G401 (cell line): ENCODE measurements at places on chromosomes 4 and X.

DNA sequence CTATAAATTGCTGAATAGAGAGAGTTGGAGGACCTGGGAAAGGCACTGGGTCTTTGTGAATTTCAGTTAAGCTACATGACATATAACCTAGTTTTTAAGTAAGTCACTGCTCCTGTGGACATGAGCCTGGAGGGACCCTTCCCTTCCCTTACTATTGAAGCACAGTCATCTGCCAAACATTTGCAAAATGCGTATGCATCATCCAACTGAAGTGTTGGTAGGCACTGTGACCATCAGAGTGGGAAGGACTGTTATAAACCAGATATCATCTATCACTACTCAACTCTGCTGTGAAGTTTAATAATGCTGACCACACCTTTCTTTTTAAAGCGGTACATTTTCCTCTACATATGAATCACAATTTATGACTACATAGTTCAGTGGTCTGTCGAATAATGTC is 5.2 kb downstream of the GABRA3 start:
- DNase-seq = no peak

DNA sequence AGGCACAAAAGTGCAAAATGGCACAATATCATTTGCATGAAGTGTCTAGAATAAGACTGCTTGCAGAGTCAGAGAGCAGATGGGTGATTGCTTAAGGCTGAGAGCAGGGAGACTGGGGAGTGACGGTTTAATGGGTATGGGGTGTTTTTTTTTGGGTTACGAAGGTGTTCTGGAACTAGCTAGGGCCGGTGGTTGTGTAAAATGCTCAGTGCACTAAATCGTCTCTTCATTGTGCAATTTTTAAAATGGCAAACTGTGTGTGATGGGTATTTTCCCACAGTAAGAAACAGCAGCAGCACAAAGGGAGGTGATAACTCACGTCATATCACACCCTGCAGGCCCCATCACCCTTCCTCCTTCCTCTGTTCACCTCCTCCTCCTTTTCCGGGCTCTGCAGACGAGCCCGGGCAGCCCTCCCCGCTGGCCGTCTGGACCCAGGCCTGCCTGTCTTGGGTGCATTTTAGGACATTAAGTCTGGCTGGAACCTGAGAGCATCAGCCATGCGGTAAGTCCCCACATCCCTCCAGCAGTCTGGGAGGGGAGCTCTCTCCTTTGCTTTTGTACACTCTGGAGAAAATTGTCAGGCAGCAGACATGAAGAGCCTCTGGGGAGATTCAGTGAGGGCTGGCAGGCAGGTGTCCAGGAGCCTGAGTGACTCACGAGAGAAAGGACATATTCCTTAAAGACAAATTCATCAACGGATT is 42.7 kb downstream of the ASMT start:
- peak; percentile 2 for DNase-seq

- DNase-seq = peak; percentile 71
Measured at GRCh38 chr4:26081795-26082498, 167.9 kb downstream of the SMIM20 start.

DNA sequence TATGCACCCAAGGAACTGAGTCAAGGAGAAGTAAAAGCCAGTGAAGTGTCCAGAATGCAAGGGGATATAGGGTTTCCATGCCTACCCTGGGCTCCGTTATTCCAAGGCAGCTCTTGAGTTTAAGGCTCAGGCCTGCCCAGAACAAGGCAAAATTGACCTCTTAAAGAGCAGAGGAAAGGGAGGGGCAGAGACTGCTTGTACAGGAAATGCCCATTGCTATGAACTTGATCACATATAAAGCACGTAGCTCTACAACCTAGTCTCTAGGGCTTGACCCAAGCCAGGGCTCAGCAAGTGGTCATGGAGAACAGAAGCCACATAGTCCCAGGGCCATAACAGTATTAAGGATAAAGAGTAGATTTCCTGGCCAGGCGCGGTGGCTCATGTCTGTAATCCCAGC is 58.2 kb upstream of the MSN start:
- no peak for DNase-seq

DNA sequence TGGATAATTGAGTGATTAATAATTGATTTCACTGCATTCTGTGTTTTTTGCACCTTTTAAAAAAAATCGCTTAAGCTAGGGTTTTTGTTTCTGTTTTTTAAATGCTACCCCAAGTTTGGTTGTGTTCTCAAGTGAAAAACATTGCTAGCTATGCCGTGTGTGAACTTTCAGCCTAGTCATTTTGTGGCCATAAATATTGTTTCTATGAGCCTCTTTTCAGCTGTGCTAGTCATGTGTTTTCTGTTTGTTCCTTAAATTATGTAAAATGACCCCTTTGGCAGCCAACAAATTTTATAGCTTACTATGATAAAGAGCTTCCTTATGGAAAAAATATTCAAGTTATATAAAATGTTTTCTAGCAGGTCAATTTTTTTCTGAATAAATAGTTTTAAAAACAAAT is 59.1 kb downstream of the GALNT7 start:
- DNase-seq = no peak

- DNase-seq = no peak
Measured at GRCh38 chr4:11634283-11634682, 205.6 kb upstream of the HS3ST1 start.

GRCh38 chr4:26958925-26959653 is 98.4 kb downstream of the STIM2 start:
- no peak for DNase-seq

DNA sequence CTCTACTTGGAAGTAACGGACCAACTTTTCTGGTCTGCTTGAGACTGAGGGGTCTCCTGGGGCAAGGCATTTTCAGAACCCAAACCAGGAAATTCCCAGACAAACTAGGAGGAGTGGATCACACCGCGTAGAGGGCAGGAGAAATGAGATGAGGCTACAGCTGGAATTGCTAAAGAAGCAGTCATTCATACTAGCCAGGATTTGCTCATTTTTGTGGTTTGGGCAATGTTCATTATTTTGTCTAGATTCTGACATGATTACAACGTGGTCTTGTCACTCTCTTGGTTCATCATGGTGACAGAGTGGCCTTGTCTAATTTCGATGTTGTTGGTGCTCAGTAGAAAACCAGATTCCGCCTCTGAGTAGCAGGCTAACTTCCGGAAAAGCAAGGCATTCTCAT is 63.2 kb downstream of the BANK1 start:
- DNase-seq = no peak

DNA sequence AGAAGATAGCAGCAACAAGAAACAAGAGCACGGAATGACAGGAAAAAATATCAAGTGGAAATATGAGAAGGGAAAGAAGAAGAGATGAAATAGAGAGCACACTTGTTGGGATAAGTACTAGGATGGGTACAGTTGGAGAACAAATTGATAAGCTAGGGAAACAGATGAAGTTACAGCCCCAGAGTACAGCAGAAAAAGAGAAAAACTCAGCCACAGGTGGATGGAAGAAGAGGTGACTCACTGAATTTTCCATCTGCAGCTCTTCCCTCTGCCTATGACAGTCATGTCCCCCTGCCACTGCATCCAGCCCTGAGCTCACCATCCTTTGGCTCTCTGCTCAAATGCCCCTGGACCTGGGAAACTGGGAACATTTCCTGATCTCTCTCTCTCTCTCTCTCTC is 209.0 kb downstream of the BCOR start:
- DNase-seq = no peak

- peak; percentile 87 for DNase-seq
Measured at GRCh38 chrX:110045421-110045820, 42.5 kb downstream of the TMEM164 start.

- no peak for DNase-seq
Measured at GRCh38 chrX:105765691-105766090, 56.6 kb upstream of the NRK start.

- DNase-seq = no peak
Measured at GRCh38 chr4:1152290-1152689, 20.1 kb downstream of the SPON2 start.
